Hypothalamus (tissue), 51 donors: ENCODE measurements at places on chromosomes 3 and 15.

GRCh38 chr3:110821586-110821985 lies 250.0 kb upstream of the NECTIN3 start:
- DNase-seq = no peak

- no peak for DNase-seq
These were observed 153.8 kb downstream of the RAP2B start for GRCh38 chr3:153315781-153316180.

- no peak for DNase-seq
These were observed 11.8 kb upstream of the KIF7 start for GRCh38 chr15:89666858-89667705.

GRCh38 chr15:100869151-100869999 lies 10.3 kb upstream of the ALDH1A3 start:
- DNase-seq = no peak

DNA sequence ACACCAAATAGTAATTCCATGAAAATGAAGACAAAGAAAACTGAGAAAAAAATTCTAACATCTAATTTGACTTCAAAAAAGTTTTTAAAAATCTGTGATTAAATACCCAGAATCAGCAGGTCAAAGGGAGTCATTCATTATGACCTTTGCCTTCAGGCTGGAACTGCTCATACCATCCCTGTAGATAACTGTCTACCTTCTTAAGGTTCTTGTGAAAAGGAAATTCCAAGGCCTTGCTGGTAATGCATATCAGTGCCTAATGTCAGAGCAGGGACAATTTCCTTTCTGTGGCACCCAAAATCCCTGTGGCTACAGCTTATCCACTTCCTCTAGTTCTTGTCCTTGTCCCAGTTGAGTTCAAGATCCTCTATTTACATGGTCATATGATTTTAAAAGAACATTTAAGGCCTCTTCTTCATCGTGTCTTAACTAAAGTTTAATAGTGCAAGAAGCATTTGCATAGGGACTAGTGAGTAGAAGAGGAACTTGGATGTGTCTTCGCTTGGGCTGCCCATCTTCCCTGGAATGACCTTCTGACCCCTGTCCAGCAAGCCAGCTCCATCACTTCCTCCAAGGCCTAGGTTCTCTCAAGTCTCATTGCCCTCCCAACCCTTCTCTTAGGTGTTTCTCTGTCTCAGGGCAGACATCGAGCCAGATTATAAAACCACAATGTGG lies 8.7 kb upstream of the PLCL2 start:
- no peak for DNase-seq

- no peak for DNase-seq
These were observed 1.1 kb downstream of the EDEM1 start for GRCh38 chr3:5188419-5189221.

- DNase-seq = no peak
These were observed 215.4 kb downstream of the GREM1 start for GRCh38 chr15:32933236-32933635.

- DNase-seq = no peak
These were observed 95.1 kb upstream of the LMCD1 start for GRCh38 chr3:8406479-8406878.

DNA sequence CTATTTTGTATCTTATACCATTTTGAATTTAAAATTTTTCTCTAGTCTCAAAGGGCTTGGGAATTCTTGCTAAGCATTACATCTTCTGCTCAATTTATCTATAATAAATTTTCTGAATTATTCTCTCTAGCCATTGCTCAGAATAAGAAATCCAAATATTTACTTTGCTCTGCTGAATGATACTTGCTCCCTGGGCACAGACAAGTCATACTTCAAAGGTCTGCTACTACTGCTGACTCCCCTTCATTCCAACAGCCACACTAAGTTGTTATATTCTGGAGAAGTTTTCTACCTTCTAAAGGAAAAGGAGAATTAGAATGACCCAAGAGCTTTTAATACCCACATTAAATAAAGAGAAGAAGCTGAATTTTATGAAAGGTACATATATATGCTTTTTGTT lies 460.3 kb upstream of the ZNF717 start:
- DNase-seq = no peak

DNA sequence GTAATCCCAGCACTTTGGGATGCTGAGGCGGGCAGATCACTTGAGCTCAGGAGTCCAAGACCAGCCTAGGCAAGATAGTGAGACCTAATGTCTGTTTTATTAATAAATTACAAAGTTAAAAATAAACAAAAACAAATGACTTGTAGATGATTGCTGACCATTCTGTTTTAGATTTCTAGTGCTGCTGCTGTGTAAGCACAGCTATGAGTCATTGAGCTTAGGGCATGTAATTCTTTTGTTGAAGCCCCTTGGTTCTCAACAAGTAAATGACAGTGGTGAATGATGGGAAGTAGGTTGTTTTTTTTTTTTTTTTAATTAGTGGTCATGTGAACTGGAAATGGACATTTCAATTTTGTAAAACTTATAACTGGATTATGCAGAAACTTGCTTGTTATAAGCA lies 63.3 kb downstream of the LEO1 start:
- DNase-seq = no peak

- DNase-seq = no peak
These were observed 4.2 kb downstream of the SMAD6 start for GRCh38 chr15:66706225-66706732.

GRCh38 chr15:76393614-76394013 lies 57.0 kb downstream of the ISL2 start:
- no peak for DNase-seq

DNA sequence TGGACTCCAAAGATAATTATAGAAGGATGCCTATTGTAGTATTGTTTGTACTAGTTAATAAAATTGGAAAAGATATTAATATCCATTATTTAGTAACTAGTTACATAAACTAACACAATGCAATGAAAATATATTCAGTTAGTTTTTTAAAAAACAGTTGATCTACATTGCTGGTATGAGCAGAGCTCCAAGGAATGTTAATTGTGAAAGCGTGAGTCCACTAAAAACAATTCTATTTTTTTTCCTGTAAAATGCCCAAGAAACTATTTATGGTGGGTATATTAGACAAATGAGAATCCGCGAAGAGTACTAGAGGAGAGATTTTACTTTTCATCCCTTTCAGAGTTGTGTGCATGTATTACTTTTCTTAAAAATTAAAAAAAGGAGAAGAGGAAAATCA lies 104.3 kb downstream of the MCTP2 start:
- no peak for DNase-seq

DNA sequence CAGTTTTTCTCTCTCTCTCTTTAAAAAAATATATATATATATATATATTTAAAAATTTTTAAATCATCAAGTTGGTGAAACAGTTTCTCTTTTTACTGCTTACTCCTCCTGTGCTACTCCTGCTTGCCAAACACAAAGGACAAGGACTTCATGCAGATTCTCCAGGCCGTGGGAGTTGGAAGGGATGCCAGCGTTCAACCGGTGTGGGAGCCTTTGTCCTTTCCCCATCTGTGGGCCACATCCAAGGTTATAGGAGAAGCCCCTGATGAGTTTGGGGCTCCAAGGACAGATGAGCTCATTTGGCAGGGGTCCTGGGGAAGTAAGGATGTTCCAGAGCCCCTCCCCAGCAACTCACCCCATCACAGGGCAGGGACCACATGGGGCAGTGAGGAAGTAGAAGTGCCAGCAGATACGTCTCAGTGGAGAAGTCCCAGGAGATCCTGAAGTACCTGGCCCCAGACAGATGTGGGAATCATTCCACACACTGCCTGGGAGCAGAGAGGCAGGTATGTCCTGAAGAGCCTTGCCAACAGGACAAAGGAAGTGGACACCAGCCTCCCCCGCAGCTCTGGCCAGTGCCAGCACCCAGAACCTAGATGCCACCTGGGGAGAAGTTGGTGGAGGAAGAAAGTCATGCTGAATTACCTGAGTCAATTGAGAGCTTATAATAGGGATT lies 36.6 kb downstream of the CCK start:
- DNase-seq = no peak

- no peak for DNase-seq
These were observed 136.0 kb downstream of the HCN4 start for GRCh38 chr15:73232776-73233175.

DNA sequence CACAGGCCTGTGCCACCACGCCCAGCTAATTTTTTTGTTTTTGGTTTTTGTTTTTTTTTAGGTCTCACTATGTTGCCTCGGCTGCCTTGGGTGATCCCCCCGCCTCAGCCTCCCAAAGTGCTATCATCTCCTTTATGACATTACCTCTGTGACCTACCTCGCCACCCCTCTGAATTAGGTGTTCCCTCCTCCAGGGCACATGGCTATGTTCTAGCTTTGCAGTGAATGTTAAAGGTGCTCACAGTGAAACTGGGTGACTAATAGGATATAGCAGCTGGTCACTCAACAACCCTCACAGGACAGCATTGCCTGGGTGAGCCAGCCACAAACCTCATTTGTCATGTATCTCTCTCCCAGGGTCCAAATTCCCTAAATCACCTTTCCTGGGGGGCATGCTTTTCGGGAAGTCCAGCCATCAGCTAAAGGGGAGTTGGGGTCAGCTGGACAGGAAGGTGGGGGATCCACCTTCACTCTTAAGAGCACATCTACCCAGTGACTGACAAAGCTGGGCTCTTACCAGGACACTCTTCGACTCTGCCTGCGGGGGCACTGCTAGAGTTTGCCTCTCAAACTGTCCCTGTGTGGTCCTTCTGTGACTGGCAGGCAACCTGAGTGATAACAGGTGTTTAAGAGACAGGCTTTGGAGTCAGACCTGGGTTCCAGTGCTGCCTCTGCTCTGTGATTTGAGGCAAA lies 1.6 kb upstream of the TTLL3 start:
- DNase-seq = no peak

DNA sequence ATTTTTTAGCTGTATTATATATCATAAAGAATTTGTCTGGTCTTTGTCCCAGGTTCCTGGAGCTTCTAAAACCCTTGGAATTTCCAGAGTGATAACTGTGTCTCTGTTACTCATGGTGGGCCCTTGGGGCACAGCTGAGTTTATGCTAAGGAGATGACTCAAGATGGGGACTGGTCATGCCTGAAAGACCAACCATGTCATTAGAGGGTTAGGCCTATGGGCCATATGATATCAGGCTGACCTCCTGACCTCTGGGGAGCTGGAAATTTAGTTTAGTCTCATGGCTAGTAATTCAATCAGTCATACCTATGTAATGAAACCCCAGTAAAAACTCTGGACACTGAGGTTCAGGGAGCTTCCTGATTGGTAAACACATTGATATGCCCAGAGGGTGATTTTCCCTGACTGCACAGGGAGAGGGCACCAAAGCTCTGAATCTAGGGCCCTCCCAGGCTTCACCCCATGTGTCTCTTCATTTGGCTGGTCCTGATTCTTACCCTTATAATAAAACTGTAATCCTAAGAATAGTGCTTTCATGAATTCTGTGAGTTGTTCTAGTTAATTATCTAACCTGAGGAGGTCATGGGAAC lies 69.6 kb downstream of the EEFSEC start:
- DNase-seq = no peak

DNA sequence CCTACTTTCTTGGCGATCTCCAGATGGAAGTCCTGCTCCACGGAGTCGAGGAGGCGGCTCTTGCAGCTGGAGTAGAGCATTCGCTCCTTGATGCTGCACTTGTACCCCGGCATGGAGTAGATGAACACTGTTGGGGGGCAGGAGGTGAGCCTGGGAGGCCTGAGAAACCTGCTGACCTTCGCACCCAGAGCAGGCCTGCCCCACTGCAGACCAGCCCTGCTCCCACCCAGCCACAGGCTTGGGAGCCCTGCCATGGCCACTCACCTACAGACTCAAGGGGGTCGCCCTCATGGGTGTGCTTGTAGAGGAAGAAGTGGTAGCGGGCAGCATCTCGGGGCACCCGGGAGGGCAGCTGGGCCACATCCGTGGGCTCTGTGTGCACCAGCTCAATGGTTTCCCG lies 4.2 kb upstream of the TLR9 start:
- DNase-seq = no peak

DNA sequence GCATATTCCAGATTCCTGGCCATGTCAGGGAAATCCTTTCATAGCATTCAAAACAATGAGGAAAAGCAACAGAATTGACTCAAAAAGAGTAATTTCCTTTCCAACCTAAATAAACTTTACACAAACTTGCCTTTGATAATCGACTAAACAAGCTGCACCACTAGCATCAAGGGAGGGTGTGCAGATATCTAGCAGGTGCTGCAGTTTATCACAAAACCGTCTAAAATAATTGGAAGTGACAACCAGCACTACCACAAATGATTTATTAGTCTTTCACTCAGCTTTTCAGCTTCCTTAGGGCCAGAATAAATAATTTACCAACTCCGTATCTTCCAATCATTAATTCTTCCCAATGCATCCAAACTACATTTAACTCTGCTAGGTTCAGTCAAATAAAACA lies 71.7 kb downstream of the TBC1D5 start:
- DNase-seq = no peak

DNA sequence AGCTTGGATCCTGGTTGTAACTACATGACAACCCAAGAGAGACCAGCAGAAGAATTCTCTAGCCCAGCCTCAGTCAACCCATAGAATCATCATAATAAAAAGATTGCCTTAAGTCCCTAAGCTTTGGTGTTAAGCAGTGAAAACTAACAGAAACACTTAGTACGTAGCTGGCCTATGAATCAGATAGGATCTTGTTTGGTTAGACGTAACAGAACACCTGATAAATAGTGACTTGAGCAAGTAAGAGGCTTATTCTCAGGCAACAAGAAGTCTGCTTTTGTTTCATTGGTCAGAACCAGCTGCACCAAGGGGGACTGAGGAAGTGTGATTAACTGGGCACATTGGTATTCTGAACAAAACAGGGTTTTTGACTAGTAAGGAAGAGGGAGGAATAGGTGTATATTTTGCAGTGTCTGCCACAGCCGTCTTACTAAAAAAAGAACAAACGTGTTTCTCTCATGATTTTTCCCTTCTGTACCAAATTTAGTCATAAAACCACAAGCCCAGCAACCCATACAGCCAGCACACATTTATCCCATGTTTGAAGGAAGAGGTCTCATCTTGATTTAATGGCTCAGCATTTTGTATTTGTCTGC lies 53.3 kb upstream of the GLCE start:
- no peak for DNase-seq

GRCh38 chr15:81492969-81493645 lies 119.1 kb upstream of the TMC3 start:
- no peak for DNase-seq

DNA sequence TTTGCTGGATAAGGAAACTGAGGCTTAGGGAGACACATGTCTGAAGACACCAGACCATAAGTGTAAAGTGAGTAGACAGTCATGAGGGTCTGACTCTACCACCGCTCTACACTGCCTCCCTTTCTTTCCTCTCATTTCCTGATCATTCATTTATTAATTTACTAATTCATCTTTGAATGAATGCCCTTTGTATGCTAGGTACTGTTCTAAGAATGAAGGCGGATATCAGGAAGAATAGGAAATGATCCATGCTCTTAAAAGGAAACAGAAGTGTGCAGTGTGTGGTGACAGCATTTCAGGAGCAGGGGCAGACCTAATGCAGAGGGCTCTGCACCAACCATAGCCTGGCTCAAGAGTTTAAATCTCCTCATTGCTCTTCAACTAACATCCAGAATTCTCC lies 31.8 kb upstream of the PSMD6 start:
- DNase-seq = no peak

- DNase-seq = no peak
These were observed 55.6 kb upstream of the CGNL1 start for GRCh38 chr15:57320631-57321220.

DNA sequence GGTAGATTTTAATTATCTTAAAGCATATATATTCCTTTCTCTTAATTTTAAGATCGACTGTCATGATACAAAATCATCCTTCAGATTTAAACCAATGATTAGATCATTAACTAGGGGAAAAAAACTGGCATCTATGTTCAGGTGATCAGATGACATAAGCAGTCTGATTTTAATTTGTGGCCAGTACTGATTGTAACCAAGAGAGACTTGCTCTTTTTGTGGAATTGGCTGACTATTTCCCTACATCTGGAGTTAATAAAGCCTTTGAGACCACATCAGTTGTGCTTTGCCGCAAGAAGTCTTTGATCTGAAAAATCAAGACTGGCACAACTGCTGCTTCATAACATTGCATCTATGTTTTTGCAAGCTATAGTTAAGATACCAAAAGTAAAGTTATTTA lies 148.4 kb upstream of the CGNL1 start:
- DNase-seq = no peak
